ENCODE measurements at places on chromosomes 12 and 14. TPM values are rescaled to one million over a fixed set of nuclear protein-coding genes. Genes with fewer than 3 reads are reported as not detected.

Gene GALNT16
- total RNA-seq, result 4.6 TPM

Gene CD69
- total RNA-seq, result not detected

Gene OR4E1
- total RNA-seq, result not detected

Gene KRT71
- total RNA-seq, result not detected

Gene RDH11
- total RNA-seq, result 137 TPM

Gene GPRC5D
- not detected for total RNA-seq

Gene SLC10A1
- not detected for total RNA-seq

Gene CYP27B1
- total RNA-seq, result 0.15 TPM

Gene IFNG-AS1
- not detected for total RNA-seq

Gene RNF212B
- total RNA-seq, result not detected

Gene GLIPR1L1
- not detected for total RNA-seq

Gene KIF21A
- total RNA-seq, result 3.0 TPM

Gene CLEC1B
- not detected for total RNA-seq

Gene INSM2
- not detected for total RNA-seq

Gene ARHGAP9
- total RNA-seq, result not detected

Gene AGAP2
- 0.15 TPM for total RNA-seq

Gene RTL1
- not detected for total RNA-seq

Gene A2M
- 42.7 TPM for total RNA-seq

Gene ZDHHC22
- not detected for total RNA-seq

Gene HAL
- total RNA-seq, result under 0.01 TPM

Gene CDCA3
- total RNA-seq, result 3.3 TPM

Gene NPC2
- 172 TPM for total RNA-seq

Gene PRH2
- total RNA-seq, result not detected

Gene DHRS2
- total RNA-seq, result not detected

Gene KRT85
- not detected for total RNA-seq

Gene KRT73
- total RNA-seq, result not detected

Gene COPS7A
- total RNA-seq, result 83.2 TPM

Gene NXPH4
- total RNA-seq, result 3.2 TPM

Gene SPSB2
- 14.1 TPM for total RNA-seq

Gene IL26
- total RNA-seq, result not detected

Gene SEC23A
- total RNA-seq, result 516 TPM

Gene CLEC9A
- not detected for total RNA-seq

Gene KRT79
- total RNA-seq, result not detected

Gene GYS2
- total RNA-seq, result not detected

Gene ANKRD33
- 0.15 TPM for total RNA-seq

Gene R3HDM2
- 23.7 TPM for total RNA-seq

Gene METTL17
- 59.8 TPM for total RNA-seq

Gene GATC
- total RNA-seq, result 23.4 TPM

Gene SNRNP35
- total RNA-seq, result 32.4 TPM

Gene GRIP1
- not detected for total RNA-seq

Gene PROX2
- total RNA-seq, result not detected

Gene TRAFD1
- total RNA-seq, result 80.6 TPM

Gene SPIC
- total RNA-seq, result not detected

Gene JKAMP
- 69.0 TPM for total RNA-seq

Gene RHOJ
- total RNA-seq, result 2.0 TPM

Gene GPR84
- not detected for total RNA-seq

Gene PLXNC1
- total RNA-seq, result 6.8 TPM

Gene RDH16
- total RNA-seq, result 0.15 TPM

Gene RAB21
- total RNA-seq, result 13.6 TPM

Gene LYZ
- not detected for total RNA-seq

Gene TMTC2
- 12.4 TPM for total RNA-seq

Gene TPPP2
- total RNA-seq, result not detected

Gene SART3
- 65.5 TPM for total RNA-seq

Gene SMCO3
- 0.15 TPM for total RNA-seq

Gene TPCN1
- 42.5 TPM for total RNA-seq

Gene RGS6
- total RNA-seq, result not detected

Gene C12orf56
- total RNA-seq, result 2.0 TPM

Measured in smooth muscle cell of trachea (primary cell).